ENCODE measurements at places on chromosomes 5 and 9.

- no peak for DNase-seq
Measured at GRCh38 chr5:113451797-113452196, 17.0 kb upstream of the TSSK1B start.

- no peak for DNase-seq
Measured at GRCh38 chr5:98795243-98795642, 21.8 kb downstream of the RGMB start.

DNA sequence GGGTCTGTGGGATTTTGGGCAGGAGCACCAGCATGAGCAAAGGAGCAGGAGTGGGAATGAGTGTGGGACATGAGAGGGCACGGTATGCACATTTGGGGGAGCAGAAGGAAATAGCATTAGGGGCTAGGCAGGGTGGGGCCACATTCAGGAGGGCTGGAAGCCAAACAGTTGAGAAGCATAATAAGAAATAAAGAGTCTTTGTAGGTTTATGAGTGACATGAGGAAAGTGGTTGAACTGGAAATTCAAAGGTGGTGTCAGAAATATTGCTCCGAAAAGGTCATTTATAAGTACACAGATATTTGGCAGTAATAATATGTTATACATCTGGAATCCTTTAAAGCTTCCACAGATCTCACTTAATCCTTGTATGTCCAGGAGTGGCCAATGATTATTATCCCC, 26.4 kb downstream of the ARHGEF28 start:
- DNase-seq: no peak

GRCh38 chr5:36682499-36682898, 76.1 kb downstream of the SLC1A3 start:
- no peak for DNase-seq

- DNase-seq: no peak
Measured at GRCh38 chr9:120198027-120198426, 381.9 kb downstream of the CDK5RAP2 start.

DNA sequence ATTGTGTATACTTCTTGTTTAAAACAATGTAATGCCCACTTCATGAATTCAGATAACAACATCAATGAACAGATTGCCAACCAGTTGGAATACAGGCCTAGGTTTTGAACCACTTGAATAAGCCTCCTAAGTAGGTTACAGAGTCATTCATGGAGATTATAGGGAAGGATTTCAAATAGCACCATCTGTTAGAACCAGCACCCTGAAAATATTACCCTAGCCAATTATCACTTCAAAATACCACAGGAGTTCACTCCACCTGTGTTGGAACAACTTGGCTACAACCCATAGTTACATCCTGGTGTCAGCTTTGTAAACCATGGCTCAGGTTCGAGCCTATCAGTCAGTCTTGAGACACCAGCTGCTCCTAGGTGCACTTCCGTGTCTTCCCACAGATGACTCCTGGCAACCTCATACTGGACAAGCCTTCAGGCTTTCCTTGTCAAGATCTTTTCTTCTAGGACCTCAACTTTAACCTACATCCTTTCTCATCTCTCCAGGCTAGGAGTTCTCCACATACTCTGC, 350.0 kb downstream of the DEPDC1B start:
- no peak for DNase-seq

DNA sequence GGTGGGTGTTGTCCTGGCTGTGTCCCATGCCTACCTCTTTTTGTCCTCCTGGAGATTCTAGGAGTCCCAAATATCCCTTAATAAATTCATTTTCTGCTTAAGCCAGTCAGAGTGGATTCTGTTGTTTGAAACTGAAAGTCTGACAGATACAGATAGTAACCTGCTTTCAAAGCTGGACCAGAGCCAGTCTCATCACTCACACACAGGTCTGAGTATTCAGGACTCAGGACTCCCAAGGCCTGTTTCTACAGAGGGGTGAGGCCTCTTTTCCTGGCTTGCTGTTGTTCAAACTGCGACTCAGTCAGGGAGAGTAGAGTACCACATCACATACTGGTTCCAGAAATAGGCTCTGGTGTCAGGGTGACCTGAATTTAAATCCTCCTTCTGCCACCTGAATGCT, 190.1 kb downstream of the PAX5 start:
- DNase-seq: no peak

DNA sequence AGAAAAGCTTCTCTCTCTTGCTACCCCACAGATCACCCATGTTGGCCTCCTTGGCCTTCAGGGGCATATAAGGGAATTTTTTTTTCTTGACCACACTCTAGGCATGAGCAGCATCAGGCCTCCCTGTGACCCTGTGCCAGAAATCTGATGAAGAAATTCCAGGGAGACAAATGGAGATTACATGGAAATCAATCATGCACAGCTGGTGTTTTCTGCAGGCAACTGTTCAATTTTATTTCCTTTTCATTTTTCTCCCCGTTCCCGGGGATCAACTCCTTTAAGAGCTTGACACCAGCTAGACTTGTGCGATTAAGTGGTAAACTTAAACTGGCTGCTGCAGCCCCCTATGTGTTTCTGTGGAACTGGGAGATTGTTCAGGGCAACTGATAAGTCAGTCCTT, 59.3 kb downstream of the GALNT10 start:
- no peak for DNase-seq

DNA sequence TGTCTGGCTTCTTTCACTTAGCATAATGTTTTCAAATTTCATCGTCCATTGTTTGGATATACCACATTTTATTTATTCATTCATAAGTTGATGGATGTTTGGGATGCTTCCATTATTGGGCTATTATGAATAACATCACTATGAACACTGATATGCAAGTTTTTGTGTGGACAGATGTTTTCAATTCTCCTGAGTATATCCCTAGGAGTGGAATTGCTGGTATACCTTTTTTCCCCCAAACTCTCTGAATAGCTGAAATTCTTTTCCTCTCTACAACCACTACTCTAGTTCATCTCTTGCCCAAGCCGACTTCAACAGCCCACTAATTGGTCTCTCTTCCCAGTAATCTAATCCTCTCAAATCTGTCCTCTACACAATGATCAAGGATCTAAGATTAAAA, 4.7 kb upstream of the ZFR start:
- no peak for DNase-seq

DNA sequence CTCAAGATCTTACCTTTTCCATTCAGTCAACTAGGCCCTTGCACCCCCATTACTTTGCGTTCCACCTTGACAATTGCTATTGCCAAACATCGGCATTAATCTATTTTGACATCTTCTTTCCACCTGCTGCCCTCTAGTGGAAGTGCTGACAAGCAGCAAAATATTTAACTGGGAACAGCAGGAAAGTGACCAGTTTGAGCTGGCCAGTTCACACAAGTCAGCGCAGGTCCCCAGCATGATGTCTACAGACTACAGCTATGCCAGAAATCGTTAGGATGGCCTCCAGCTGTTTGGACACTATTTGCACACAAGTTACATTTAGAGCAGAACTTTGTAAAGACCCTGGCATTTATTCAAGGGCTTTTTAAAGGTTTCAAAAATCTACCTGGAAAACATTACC, 160.1 kb downstream of the GHR start:
- no peak for DNase-seq

DNA sequence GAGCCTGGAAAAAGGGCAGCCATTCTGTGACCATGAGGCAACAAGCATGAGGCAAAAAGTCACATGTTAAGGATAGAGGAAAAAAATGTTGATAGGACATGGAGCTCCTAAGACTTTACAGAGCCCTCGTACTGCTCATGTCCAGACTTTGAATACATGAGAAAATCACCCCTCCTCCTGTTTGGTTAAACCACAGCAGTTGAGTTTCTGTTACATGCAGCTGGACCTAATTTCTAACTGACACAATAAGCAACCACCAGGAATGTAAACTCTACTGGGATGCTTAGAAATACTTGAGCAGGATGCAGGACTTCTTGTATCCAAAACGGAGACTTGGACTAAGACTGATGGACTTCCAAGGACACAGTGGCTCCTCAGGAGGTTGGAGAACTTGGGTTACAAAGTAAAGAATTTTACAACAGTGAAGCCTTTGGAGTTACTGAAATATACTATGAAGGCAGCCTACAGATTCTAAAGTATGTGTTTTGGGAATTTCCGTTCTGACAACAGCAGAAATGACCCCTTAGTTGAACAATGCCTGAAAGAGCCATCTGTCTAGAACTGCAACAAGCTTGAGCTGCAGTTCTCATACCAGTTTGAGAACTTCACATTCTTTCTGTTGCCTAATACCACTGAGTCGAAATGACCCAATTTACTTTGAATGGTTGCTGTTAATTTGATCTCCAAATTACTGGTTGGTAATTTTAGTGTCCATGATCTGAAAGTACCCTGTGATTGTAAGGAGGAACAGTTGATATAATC, 268.9 kb downstream of the PIK3R1 start:
- no peak for DNase-seq

- DNase-seq: no peak
Measured at GRCh38 chr5:82162573-82162972, 115.6 kb downstream of the RPS23 start.

- no peak for DNase-seq
Measured at GRCh38 chr5:125050926-125051325, 304.5 kb upstream of the ZNF608 start.

GRCh38 chr9:127753622-127754021, 18.5 kb upstream of the TOR2A start:
- DNase-seq: no peak

- DNase-seq: no peak
Measured at GRCh38 chr9:33082128-33082527, 5.7 kb upstream of the SMU1 start.

DNA sequence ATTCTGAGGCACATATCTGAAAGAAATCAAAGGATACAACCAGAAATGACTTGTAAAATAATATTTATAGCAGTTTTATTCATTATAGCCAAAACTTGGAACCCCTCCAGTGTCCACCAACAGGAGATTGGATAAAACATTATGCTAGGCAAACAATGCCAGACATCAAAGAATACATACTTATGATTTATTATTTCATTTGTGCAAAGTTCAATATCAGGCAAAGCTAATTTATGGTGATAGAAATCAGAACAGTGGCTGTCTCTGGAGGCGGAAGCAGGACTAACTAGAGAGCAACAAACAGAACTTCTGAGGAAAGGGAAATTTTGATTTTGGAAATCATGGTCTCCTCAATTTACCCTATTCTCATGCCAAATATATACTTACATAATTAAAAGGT, 193.1 kb downstream of the ICE1 start:
- DNase-seq: no peak

- DNase-seq: no peak
Measured at GRCh38 chr5:137695651-137696428, 40.0 kb downstream of the KLHL3 start.

DNA sequence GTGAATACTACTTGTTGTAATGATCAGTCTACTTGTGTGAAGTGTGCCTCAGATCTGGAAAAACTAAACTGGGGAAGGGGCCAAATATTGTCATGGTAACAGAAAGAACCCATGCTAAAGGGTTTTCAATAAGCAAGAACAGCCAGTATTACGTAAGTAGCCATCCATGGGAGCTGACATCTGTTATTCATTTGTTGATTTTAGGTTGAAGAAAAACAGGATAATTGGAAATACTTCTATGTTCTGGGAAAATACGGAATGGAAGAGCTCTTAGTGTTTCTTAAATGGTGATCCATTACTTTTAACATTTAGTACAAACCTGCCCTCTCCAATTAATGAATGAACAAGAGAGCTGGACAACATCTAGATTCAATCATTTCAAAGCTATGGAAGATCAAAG, 485.8 kb downstream of the NTRK2 start:
- no peak for DNase-seq

DNA sequence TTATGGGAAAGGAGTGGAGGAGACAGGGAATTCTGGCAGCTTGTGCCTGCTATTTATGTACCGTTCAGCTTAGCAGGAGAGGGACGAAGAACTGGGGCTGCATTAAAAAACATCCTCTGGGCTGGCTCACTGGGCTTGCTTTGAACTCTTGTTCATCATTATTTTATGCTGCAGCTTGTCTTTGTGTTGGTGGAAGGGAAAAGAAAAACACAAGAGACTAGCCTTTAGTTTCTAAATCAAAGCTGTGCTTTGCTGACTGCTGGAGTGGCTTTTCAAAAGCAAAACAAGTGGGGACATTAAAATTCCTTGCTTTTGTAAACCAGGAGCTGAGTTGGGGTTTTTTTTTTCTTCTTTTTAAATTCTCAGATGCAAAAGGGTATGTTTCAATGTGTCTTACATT, 5.9 kb upstream of the RGMB start:
- DNase-seq: no peak

DNA sequence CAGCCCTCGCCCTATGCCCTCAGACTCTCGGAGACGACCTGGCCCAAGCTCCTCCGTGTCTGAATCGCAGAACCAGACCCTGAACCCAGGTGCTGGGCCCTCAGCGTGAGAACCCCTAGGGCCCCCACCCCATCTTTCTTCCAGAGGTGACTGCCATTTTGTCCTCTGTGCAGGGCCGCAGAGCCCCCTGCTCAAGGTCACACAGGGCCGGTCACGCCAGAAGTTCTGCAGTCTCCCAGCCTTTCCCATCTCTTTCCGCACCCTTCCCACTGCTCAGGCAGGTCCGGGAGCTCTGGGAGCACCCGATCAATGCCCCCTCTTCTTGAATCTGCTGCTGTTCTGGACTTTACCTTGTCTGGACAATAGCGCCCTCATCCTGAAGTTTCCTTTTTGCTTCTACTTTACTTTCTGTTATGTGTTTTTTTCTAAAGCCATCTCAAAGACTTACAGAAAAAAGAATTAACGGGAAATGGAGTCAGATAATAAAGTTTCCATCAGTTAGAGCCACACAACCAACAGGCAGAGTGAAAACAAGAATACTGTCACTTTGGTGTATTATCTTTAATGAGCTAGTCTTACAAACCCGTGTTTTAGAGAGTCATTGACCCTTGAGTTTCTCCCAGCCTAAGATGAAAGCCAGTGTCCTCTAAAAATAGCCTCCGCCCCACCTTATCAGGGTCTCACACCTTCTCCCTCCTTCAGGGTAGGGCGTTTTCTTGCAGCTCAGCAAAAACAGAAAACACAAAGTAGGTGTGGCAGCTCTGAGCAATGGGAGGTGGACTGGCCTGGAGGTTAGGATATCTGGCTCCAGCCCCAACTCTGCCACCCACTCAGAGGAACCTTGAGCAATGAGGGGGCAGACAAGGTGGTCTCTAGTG, 1.8 kb downstream of the TMOD1 start:
- no peak for DNase-seq

GRCh38 chr9:27408001-27408400, 111.1 kb upstream of the EQTN start:
- no peak for DNase-seq

GRCh38 chr9:133844398-133844784, 106.2 kb upstream of the SARDH start:
- no peak for DNase-seq

DNA sequence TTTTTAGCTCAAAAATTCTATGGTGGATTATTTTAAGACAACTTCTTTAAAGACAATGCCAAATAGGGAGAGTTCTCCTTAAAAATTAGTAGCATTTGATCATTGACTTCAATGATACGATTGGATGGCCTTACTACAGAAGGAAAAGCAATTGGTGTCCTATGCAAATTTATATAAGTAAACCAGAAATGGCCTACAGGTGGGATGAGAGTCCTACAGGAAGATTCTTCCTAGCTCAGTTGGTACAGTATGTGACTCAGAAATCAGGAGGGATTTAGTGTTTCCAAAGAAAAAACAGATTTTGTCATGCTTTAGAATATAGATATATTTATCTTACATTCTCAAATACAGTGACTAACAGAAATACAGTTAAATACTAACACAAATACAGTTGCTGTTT, 6.5 kb downstream of the ANKRA2 start:
- DNase-seq: no peak

GRCh38 chr9:137453643-137454081, 5.5 kb downstream of the NSMF start:
- DNase-seq: no peak

- no peak for DNase-seq
Measured at GRCh38 chr5:76082772-76083554, at the start of gene SV2C. Gene SV2C, plus strand, starts transcription at chr5:76083383. Its CDS starts 48,368 bp downstream, at chr5:76131751.

- no peak for DNase-seq
Measured at GRCh38 chr5:81052325-81052724, 92.2 kb downstream of the RASGRF2 start.
